ENCODE measurements at places on chromosomes 4 and X.

- peaks cover 12% of the 10 kb centered on the region for H3K4me1 ChIP-seq
- no peak for DNase-seq
- no peaks in the 10 kb centered on the region for H3K36me3 ChIP-seq
Measured at GRCh38 chr4:7158991-7159390, 33.3 kb upstream of the SORCS2 start.

- DNase-seq, result no peak
- no peak overlapping the region for H3K4me3 ChIP-seq
- peaks cover 5% of the 10 kb centered on the region for H3K4me1 ChIP-seq
- no peak overlapping the region for H3K27ac ChIP-seq
- no peaks in the 10 kb centered on the region for H3K27me3 ChIP-seq
- no peaks in the 10 kb centered on the region for H3K36me3 ChIP-seq
Measured at GRCh38 chr4:38759113-38759789, 23.5 kb downstream of the TLR10 start.

DNA sequence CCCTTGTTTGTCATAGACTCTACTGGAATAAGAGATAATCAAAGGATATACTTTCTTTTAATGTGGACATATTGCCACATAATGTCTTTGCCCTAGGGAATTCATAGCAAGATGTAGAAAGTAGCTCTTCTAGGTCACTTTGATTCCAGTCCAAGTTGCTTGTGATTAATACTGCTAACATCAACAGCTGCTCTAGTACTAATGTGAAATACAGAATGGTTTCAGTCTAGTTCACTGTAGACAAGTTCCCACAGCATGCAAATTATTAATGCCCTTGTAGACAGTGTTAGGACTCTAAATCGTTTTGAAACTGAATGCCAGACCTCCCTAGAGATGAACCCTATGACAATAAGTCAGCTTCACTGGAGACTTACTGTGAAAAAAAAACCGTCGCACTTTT is 494.6 kb upstream of the ATOH1 start:
- no peaks in the 10 kb centered on the region for H3K27me3 ChIP-seq
- H3K4me3 ChIP-seq, result no peak overlapping the region
- no peak for DNase-seq

- H3K36me3 ChIP-seq, result no peaks in the 10 kb centered on the region
- no peaks in the 10 kb centered on the region for H3K27me3 ChIP-seq
- H3K27ac ChIP-seq, result no peak overlapping the region
- no peak for DNase-seq
- H3K4me3 ChIP-seq, result peak overlapping the region; percentile 19
- H3K4me1 ChIP-seq, result peaks cover 6% of the 10 kb centered on the region
Measured at GRCh38 chr4:124386648-124387047, 325.9 kb downstream of the ANKRD50 start.

DNA sequence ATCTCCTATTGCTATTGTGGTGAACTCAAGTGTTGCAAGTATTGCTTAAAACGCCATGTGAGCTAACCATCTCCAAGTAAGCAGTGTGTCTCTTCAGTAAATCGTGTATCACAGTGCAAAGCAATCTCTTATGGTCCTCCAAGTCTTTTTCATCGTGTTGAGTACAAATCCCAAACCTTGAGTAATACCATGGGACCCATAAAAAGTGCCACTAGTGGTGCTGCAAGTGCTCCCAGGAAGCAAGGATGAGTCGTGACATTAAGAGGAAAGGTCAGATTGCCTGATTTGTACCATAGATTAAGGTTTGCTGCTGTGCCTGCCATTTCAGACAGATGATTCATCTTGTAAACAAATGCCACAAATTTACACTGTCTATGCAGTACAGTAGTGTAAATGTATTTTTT is 66.9 kb upstream of the BMPR1B start:
- no peaks in the 10 kb centered on the region for H3K27me3 ChIP-seq
- no peak for DNase-seq
- no peaks in the 10 kb centered on the region for H3K4me1 ChIP-seq
- H3K4me3 ChIP-seq, result no peak overlapping the region

DNA sequence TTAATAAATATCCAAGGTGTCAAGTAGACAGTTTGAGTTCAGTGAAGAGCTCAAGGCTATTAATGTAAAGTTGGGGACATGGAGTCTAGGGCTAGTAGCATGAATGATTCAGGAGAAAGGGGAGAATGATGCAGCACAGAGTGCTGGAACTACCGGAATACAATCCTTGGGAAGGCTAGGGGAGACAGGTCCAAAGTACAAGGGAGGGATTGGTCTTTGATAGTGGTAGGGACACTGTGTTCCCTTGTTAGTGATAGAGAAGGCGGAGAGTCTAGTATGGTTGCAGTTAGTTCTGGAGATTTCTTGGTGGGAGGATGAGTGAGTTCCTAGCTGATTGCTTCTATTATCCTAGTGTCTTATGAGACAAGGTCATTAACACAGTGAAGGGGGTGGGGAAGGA is 8.7 kb downstream of the GCNA start:
- no peak for DNase-seq
- no peak overlapping the region for H3K4me3 ChIP-seq
- H3K27ac ChIP-seq, result no peak overlapping the region
- no peaks in the 10 kb centered on the region for H3K36me3 ChIP-seq
- no peaks in the 10 kb centered on the region for H3K27me3 ChIP-seq

- H3K36me3 ChIP-seq, result no peaks in the 10 kb centered on the region
- H3K27ac ChIP-seq, result peak overlapping the region; percentile 48
- no peak overlapping the region for H3K4me3 ChIP-seq
Measured at GRCh38 chr4:112266823-112267222, 18.9 kb downstream of the TIFA start.

DNA sequence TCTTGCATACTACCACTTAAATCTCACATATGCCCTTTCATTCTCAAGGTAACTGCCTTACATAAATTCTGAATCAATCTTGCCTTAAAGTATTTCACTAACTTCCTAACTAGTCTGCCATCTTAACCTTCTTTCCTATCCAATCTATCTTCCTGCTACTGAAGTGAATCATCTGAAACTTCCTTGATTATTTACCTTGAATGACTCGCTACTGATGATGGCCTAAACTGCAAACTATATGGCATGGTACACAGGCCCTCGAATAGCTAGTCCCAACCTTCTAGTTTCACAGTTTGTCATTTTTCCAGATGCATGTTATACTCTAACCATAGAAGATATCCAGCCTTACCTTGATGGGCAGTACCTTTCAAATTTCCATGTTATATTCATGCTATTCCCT is 19.9 kb downstream of the PHKA1 start:
- no peak for DNase-seq
- no peaks in the 10 kb centered on the region for H3K4me1 ChIP-seq
- H3K36me3 ChIP-seq, result no peaks in the 10 kb centered on the region
- H3K4me3 ChIP-seq, result no peak overlapping the region

DNA sequence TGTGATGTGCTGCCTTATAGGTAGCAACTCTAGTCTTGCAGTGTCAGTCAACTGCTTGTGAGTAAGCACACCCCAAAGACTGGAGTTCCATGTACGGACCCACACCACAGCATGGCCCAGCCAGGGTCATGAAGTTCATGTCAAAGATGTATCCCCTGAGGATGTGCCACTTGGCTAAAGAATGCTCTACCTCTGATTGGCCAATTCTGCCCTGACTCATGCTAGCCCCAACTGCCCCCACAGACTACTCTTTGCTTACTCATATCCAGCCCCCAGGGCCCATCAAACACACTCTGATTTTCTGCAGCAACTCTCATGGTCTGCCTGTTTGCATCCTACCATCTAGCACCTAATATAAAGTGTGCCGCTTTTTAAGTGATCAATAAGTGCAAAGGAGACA is 62.5 kb downstream of the CHRDL1 start:
- no peak overlapping the region for H3K27ac ChIP-seq
- no peaks in the 10 kb centered on the region for H3K4me1 ChIP-seq

GRCh38 chr4:109079201-109079600 is 223.3 kb downstream of the COL25A1 start:
- H3K4me1 ChIP-seq, result no peaks in the 10 kb centered on the region
- H3K4me3 ChIP-seq, result no peak overlapping the region
- no peaks in the 10 kb centered on the region for H3K36me3 ChIP-seq
- no peaks in the 10 kb centered on the region for H3K27me3 ChIP-seq
- no peak overlapping the region for H3K27ac ChIP-seq

GRCh38 chr4:110637408-110638088 is 14.7 kb upstream of the PITX2 start:
- H3K27ac ChIP-seq, result no peak overlapping the region
- H3K4me3 ChIP-seq, result peak overlapping the region; percentile 64
- H3K36me3 ChIP-seq, result no peaks in the 10 kb centered on the region
- no peak for DNase-seq
- peaks cover 9% of the 10 kb centered on the region for H3K4me1 ChIP-seq

GRCh38 chr4:101238706-101239105 is 108.6 kb downstream of the PPP3CA start:
- no peak for DNase-seq
- peak overlapping the region; percentile 8 for H3K27ac ChIP-seq
- H3K36me3 ChIP-seq, result no peaks in the 10 kb centered on the region
- no peaks in the 10 kb centered on the region for H3K27me3 ChIP-seq
- H3K4me3 ChIP-seq, result no peak overlapping the region

DNA sequence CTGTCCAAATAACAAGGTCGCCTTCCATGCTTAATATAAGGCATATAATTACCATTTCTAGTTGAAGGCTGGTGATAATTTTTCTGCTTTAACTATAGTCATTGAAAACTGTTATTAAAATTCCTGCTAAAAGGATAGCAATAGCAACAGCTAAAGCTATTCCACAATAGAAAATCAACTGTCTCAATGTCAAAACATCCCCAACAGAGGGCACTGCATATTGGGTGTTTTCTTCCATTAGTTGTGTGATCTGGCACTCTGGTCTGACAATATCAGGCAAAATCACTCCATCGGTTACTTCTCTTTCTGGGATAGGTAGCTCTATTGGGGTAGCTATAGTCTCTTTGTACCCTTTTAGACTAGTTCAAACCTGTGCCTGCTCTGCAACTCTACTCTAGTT is 53.5 kb downstream of the TMPRSS11F start:
- H3K27ac ChIP-seq, result no peak overlapping the region
- no peaks in the 10 kb centered on the region for H3K4me1 ChIP-seq
- H3K4me3 ChIP-seq, result no peak overlapping the region
- H3K36me3 ChIP-seq, result no peaks in the 10 kb centered on the region
- DNase-seq, result no peak

DNA sequence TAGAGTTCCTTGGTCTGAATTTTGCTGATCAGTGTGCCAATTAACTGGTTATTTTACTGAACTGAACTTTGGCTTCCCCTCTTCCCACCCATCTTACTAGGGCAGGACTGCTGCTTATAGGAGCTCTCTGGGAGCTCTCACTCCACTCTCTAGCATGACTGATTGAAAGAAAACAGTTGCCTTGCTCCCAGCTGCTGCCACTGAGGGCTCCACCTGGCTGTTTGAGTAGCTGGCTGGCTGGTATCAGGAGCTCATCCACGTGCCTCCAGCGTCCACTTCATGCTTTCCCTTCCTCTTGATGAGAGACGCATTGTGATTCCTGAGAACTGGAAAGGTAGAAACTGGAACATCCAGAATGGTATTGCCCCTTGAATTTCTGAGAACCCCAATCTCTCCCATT is 73.0 kb upstream of the KLHL13 start:
- H3K4me3 ChIP-seq, result no peak overlapping the region
- H3K27ac ChIP-seq, result no peak overlapping the region
- no peak for DNase-seq

DNA sequence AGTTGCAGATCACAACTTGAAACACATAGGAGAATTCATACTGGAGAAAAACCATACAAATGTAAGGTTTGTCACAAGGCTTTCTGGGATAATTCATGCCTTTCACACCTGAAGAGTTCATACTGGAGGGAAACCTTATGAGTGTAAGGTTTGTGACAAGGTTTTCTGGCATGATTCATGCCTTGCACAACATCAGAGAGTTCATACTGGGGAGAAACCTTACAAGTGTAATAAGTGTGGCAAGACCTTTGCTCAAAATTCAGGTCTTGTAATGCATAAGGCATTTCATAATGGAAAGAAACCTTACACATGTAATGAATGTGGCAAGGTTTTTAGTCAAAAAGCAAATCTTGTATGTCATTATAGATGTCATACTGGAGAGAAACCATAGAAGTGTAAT is 58.8 kb upstream of the ENPEP start:
- no peak for DNase-seq
- H3K4me3 ChIP-seq, result no peak overlapping the region
- no peaks in the 10 kb centered on the region for H3K4me1 ChIP-seq
- H3K27ac ChIP-seq, result no peak overlapping the region
- H3K36me3 ChIP-seq, result no peaks in the 10 kb centered on the region
- H3K27me3 ChIP-seq, result no peaks in the 10 kb centered on the region

GRCh38 chr4:86910369-86910768 is 18.1 kb upstream of the C4orf36 start:
- DNase-seq, result no peak
- H3K4me3 ChIP-seq, result no peak overlapping the region
- no peak overlapping the region for H3K27ac ChIP-seq
- H3K27me3 ChIP-seq, result no peaks in the 10 kb centered on the region
- H3K36me3 ChIP-seq, result no peaks in the 10 kb centered on the region

GRCh38 chrX:144681501-144681900 is 565.8 kb upstream of the SPANXN1 start:
- no peak overlapping the region for H3K27ac ChIP-seq
- no peaks in the 10 kb centered on the region for H3K4me1 ChIP-seq
- no peak overlapping the region for H3K4me3 ChIP-seq
- no peaks in the 10 kb centered on the region for H3K27me3 ChIP-seq
- no peak for DNase-seq
- H3K36me3 ChIP-seq, result no peaks in the 10 kb centered on the region

Data from thoracic aorta (tissue), 2 donors.